Heart left ventricle (tissue), 16 donors: ENCODE measurements at places on chromosomes 4 and X. TPM values are rescaled to one million over a fixed set of nuclear protein-coding genes. Genes with fewer than 3 reads are reported as not detected.

CSAG2 gene
- polyA plus RNA-seq = not detected

DNA sequence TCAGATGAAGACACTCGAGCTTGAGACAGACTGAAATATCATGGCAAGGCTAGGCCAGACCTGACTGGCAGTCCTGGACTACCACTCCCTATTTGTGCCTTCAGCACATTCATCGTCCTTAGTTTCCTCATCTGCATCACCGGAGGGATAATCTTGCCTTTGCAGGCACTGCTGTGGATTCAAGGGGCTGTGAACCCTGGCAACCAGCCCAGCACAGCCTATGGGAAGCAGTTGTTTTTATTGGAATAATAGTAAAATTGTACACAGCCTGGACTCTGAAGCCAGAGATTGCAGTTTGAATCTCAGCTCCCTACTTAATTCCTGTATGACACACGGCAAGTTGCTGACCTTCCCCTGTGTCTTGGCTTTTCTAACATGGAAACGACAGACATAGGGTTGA lies 161.0 kb downstream of the NSUN7 start:
- DNase-seq = no peak

- DNase-seq = no peak
Measured at GRCh38 chr4:126661194-126661593, 971.6 kb upstream of the INTU start.

GRCh38 chr4:56186808-56187523 lies 200.3 kb downstream of the AASDH start:
- DNase-seq = no peak
